T follicular helper cell (primary cell): ENCODE measurements at places on chromosomes 13 and 19.

- no peak for DNase-seq
These were observed 77.4 kb upstream of the DOCK9 start for GRCh38 chr13:99055281-99055680.

- no peak for DNase-seq
These were observed 110.2 kb upstream of the SPATA13 start for GRCh38 chr13:24050292-24050711.

DNA sequence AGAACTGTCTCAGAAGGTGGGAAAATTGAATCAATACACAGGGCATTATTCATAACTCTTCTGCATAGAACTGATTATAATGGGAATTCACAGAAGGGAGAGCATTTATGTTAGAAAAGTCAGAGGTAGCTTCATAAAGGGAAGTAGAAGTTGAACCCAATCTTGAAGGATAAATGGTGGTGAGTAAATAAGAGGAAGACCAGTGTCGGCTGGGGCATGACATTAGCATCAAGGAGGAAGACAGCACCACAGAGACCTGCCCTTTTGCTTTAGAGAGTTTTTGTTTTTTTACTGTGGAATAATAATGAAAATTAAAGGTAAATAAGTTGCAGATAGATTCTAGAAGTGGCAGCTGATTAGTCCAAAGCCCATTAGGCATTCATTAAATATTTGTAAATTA is 21.9 kb downstream of the CDC16 start:
- no peak for DNase-seq

DNA sequence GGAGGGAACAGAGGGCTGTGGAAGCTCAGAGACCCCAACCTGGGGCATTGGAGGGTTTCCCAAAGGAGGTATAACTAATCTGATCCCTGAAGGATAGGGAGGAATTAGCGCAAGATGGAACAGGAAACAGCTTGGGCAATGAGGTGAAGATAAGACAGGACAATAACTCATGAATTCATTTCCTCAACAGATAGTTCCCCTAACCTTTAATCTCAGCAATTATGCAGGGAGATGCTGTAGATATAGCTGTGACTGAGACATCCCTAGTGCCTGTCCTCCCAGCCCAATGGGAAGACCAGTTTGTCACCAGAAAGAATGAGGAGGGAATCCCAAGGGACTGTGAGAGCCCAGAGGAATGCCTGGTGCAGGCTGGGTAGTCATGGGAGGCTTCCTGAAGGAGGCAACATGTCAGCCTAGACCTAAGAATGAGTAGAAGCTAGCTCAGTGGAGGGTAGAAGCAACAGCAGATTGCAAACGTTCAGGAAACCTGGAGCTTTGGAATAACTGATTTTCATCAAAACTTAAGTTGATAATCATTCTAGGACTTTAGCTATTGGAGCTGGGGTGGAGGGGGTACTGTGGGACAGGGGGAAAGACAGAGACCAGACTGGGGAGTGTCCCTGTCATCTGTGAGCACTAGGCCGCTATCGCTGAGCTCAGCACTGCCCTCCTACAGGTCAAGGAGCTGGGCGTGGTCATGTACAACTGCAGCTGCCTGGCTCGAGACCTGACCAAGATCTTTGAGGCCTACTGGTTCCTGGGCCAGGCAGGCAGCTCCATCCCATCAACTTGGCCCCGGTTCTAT is 18.8 kb downstream of the HIPK4 start:
- no peak for DNase-seq
